Myocyte (in vitro differentiated cells): ENCODE measurements at places on chromosomes 2 and 18.

DNA sequence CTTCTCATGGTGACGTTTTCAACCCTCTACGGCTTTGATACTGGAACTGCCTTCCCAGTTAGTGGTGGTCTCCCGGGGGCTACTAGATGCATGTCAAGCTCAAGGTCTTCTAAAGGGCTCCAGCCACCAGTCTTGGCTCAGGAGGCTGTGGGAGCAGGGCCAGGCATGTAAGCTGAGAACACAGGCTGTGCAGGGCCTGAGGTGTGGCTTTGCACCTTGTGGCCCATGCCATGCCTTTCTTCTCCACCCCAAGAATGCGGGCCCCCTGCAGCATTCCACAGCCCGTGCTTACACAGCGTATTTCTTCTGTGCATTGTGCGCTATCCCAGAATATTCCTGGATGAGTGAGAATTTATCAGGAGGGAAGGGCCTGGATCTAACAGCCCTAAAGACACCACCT, 144.9 kb downstream of the SEPTIN10 start:
- no peak for DNase-seq

DNA sequence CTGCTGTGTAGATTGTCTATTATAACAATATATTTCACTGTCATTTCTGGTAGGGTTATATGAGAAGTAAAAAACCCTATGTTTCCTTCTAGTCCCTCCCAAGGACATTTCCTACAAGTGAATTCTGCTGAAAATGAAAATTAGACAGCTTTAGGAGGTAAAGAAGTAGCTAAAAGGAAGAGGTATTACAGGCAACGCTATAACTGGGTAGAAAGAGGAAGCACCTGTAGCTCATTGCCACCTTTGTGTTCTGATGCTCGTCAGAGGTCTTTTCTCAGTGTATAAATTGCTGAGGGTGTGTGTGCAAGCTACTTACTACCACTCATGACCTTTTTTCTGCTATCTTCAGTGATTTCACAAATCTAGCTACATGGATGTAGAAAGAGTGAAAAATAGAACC, 1.4 kb downstream of the DNAJC10 start:
- DNase-seq = no peak

GRCh38 chr2:86015006-86015405, 90.7 kb downstream of the POLR1A start:
- DNase-seq = no peak

- no peak for DNase-seq
Observed at GRCh38 chr2:171210864-171211431, 50.3 kb upstream of the TLK1 start.

DNA sequence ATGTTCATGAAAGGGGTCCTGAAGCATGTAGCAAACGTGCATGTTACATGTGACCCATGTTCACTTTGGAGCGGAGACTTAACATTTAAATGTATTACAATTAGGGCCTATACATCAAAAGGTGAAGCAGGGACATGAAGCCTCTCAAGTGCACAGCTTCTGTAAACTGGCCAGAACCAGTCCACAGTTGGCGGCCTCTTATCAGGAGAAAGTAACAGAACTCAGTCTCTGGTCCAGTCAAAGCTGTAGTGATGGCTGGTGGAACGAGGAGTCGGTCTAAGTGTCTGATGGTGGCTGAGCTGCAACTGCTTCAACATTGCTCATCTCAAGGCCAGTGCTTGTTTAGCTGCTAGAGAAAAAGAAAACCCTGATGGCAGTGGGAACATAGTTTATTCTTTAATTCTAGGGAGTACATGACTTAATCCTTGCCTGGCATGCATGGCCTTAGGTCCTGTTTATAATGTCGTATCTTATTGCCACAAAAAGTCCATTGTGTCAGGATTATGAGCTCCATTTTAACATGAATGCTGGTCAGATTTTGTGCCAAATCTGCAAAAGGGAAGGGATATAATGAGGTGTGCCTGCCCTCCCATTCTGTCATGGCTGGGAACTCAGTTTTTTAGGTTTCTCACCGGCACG, 22.2 kb upstream of the YES1 start:
- DNase-seq = no peak

GRCh38 chr2:104965900-104966299, 72.0 kb upstream of the MRPS9 start:
- no peak for DNase-seq

DNA sequence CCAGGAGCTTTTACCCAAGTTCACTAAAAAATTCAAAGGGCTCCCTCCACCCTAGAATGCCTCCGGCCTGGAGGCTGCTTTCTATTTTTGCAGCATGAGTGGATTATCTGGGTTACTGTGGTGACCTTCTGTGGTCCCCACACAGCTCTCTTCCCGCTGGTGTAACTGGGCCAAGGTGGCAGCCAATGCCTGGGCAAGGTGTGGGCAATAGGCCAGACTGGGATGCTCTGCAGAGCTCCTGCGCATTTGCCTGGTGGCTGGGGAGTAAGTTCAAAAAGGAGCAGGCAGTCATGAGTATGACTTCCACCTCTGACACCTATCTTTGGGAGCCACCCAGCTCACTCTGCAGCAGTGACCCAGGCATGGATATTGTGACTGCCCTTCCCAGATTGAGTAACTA, 130.5 kb upstream of the SPRED2 start:
- peak; percentile 42 for DNase-seq

DNA sequence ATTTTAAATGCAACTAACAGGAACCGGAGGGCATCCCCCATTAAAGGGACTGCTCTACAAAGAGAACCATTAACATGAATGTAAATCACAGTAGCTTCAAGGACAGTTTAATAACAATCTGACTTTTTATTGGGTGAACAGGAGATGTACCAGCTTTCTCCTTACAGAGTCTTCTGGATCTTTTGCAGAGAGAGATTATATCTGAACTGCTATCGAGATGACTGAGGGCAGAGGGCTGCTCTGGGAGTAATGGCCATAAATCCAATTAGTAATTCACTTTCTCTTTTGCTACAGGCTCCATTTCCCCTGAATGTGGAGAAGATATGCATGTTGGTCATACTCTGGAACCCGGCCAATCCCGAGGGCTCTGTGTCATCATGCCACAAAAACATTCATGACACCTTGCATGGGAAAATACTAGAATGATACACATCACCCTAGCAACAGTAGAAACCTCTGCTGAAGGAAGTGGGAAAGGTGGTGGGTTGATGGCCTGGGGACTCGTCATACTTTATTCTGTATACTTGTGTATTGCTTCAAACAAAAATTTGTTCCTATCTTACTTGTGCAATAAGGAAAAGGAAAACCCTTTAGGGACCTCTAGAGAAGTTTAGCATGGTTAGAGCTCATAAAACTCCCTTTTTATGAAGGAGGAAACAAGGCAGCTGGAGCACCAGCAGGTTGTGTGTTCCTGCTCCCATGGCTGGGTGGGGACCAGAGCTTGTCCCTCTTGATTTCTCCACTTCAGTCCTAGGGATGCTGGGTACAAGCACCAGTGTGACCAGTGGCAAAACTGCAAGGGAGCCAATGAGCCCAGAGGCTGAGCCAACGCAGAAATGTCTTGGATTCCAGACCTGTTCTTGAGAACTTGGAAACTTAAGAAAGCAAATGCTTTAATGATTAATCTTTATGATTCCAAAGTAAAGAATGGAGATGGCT, 26.0 kb downstream of the CTAGE1 start:
- peak; percentile 5 for DNase-seq

DNA sequence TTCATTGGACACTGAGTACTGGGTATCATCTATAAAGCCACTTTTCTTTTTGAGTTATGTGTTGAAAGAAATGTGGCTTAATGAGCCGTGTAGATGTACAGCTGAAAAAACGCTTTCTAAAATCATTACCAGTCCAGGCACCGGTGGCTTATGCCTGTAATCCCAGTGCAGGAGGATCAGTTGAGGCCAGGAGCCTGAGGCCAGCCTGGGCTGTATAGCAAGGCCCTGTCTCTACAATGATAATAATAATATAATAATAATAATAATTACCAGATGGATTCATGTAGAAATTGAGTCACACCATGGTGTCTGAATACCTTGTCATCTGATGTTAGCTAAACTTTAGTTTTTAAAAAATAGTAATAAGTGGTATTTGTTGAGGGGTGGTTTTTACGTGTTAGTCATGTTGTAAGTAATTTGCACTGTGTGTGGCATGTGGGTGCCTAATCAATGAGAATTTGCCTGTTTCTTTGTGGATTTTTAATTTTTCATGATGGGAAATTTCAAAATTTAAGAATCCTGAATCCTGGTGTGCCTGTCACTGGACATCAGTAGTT, 30.1 kb downstream of the NCK2 start:
- DNase-seq = no peak

DNA sequence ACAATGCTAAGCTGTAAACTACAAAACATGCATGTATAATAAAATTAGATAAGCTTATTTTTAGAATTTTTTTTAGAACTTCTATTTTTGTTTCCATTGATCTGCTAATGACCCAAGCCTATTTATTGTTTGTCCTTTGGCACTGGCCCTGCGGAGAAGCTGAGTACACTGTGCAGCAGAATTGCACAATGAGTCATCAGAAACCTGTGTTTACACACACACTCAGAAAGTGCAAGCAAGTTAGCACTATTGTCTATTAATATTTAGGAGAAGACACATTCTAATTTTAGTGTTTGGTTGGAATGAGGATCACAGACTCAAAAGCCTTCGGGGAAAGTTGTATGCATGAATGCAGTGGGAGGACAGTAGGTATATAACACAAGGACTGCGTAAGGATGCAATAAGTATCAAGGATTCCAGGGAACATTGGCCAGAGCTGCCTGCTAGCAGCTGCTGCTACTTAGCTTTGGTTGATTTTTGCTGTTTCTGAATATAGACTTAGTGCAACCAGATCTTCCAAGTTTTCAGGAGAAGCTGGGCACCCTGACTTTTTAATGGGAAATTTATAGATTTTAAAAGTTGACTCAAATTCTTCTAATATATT, 128.2 kb downstream of the KCNH7 start:
- DNase-seq = no peak

GRCh38 chr18:2948038-2948437, 64.9 kb downstream of the LPIN2 start:
- DNase-seq = no peak

- no peak for DNase-seq
Observed at GRCh38 chr2:61640406-61640805, 102.2 kb upstream of the XPO1 start.

GRCh38 chr18:13712400-13713131, 13.8 kb downstream of the FAM210A start:
- no peak for DNase-seq

GRCh38 chr2:228533156-228533555, 351.7 kb upstream of the SPHKAP start:
- no peak for DNase-seq

DNA sequence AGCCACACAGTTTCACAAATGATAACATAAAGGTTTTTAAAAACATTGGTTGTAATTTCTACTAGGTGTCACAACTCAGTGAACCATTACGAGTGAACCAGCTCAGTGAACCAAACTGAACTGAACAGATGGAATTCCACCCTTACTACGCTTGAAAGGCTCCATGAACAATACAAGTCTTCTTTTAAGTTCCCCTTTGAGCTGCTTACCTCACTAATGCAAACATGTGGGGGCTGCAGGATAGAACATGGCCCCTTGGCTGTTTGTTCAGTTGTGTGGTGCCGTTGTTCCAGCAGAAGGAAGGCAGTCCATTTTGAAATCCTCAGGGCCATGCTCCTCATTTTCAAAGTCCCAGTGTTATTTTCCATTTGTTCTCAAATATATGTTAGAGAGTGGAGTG, 30.7 kb upstream of the KLHL14 start:
- no peak for DNase-seq

DNA sequence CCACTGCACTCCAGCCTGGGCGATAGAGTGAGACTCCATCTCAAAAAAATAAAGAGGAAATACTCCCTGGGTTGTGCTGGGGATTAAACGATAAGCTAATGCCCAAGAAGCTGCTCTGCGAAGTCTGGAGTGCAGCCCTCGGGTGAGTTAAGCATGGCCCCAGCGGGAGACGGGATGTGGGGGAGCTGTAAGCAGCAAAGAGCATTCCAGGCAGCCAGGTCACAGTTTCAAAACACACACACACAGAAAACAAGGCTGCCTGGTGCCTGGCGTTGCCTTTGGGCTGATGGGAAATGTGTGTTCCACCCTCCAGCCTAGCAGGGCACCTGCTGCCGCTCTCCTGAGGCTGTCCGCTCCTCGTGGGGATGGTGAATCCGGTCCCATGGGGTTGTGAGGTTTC, 24.1 kb downstream of the ODC1 start:
- DNase-seq = peak; percentile 65

DNA sequence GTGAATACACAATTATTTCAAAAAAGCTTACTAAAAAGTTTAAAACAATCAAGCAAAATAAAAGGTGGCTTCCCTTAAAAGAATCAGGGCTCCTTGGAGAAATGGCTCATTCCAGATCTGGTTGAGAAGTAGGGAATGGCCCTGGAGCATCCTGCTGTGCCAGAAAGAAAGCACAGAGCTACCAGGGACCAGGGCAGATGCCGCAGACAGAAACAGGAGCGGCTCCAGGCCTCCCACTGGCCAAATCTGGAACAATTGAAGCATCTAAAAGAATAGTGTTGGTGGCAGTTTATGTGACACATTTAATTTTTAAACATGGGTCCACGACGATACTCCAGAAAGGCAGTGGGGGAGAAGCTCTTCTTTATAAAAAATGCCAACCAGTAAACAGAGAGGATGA, 75.5 kb downstream of the GBX2 start:
- no peak for DNase-seq

DNA sequence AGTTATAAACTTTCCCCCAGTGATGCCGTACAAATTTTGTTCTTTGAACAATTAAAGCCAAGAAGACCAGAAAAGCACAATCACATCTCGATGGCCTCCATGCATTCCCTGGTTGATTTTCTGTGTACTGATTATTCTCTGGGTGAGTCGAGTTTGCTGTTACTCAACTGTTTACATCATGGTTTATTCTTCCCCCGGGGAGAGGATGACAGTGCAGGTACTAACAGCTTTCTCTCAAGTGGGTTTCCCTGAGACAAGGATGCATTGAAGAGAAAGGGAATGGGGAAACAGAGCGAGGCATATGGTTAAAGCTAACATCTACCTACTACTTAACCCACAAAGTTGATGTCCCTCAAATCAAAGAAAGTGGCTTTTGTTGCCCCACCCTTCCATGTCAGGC, 410.8 kb upstream of the FANCL start:
- no peak for DNase-seq

- DNase-seq = no peak
Observed at GRCh38 chr2:54461261-54461660, 5.1 kb downstream of the SPTBN1 start.

DNA sequence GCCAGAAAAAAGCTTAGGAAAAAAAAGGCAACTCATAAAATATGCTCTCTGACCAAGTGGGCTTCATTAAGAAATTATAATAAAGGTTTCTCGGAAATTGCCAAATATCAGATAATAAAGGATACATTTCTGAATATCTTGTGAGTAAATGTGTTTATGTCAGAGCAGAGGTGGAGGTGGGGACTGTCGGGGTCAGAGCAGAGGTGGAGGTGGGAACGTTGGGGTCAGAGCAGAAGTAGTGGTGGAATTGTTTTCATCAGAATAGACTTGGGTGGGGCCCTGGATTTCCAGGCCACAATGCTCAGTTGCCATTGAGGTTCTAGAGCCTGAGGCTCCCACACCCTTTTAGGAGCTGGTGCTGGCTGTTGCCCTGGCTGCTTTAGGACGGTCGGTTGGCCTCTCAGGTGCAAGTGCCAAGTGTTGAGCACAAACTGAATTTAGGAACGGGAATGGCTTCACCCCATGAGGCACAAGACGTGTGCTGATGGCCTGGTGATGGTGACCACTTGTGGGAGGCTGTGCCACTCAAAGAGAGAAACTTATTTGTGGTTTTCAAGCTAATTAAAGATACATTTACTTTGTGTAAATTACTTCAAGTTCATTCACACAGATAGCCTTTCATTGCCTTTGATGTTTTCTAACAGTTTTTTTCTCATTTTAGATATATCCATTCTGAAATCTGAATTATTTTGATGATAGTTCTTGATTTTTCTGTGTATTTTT, 131.5 kb downstream of the ATP9B start:
- DNase-seq = no peak

- no peak for DNase-seq
Observed at GRCh38 chr18:61957801-61958516, 65.2 kb upstream of the RNF152 start.
